ENCODE measurements at places on chromosomes 7 and 10.

GRCh38 chr10:69864321-69864720, 62.6 kb downstream of the COL13A1 start:
- peak; percentile 51 for DNase-seq

- peak; percentile 16 for DNase-seq
Measured at GRCh38 chr7:69934144-69934903, 336.0 kb downstream of the AUTS2 start.

GRCh38 chr10:122363311-122363710, 11.2 kb upstream of the PLEKHA1 start:
- no peak for DNase-seq

DNA sequence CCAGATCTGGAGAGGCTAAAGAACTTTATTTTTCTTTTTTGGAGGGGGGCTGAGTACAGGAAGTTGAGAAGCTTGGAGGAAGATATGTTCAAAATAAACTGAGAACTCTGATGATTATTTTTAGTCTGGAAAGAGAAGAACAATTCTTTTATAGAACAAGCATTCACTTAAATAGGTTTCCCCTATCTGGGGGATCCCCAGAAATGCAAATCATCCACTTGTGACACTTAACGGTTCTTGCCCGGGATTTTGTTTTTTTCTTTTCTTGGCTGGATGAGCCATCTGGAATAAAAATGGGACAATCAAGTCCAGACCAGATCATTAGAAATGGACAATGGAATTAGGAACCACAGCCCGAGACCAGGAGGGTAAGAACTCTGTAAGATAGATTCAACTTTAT, 95.9 kb upstream of the EGR2 start:
- DNase-seq = no peak

GRCh38 chr7:104857458-104858425, 156.3 kb upstream of the KMT2E start:
- DNase-seq = no peak

DNA sequence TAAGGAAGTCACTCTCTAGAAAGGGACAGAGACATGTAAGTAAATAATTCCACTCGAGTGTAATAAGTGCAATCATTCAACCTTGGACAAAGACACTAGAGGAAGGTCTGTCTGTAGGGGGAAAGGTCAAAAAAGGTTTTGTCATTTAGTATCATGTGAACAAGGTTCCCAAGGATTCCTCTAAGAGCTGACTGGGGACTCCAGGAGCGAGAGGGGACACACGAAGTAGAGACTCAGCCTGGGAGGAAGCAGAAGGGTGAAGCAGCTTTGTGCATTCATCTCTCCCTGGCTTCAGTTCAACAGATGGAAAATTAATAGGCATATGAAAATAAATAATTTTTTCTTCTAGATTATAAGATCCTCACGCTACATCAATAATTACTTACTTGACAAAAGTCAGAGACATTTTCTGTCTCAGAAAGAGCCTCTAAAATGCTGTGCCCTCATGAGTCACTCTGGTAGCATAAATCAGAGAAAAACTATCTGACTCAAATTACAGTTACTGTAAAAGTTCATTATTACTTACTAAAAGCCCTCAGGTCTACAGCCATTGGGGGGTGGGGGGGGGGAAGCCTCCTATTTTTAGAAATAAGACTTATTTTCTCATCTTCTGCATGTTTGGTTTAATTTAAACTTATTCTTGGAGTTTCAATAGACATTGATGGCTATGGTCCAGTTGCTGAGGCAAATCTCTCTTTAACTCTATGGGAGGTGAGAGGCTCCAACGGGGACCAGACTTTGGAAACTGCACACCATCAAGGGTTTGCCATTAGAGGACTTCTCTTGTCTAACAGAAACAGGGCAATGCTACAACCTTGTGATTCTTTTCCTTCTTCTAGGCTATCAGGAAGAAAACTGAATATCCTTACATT, 275.1 kb upstream of the KLF14 start:
- peak; percentile 61 for DNase-seq

DNA sequence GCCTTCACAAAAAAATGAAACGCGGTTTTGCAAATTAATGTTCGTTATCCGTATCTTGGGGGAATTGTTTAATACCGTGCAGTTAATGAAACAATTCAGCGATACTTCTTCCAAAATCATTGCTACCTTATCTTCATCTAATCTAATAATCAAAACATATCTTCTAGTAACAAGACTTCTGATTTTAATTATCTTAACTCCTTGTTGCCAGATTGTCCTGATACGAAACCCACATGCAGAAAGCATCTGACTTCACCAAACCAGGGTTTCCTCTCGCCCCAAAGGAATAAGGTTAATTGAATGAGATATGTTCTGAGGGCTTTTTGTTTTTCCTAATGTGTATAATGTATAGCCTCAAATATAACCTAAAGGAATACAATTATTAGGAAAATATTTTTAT, 105.2 kb upstream of the SH2B2 start:
- DNase-seq = no peak

DNA sequence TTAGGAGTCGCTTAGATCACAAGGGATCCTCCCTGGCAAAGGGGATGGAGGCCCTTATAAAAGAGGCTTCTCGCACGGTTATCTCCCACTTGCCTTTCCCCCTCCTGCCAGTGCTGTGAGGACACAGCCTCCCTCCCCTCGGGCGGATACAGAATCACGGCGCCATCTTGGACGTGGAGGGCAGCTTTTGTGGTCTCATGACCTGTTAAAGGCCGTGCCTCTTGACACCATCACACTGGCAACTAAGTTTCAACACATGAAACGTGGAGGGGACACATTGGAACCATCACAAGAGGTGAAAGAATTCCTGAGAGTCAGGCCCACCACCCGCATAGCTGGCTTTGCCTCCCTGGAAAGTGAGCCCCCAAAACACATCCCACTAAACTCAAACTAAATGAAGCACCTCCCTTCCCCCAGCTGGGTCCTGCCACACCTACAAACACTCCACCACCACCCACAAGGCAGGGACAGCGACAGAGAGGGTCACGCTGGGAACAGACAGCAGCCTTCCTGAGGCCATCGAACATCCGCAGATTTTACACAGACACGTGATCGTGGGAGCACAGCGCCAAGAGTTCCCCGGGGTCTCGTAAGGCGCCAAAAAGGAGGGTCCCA, 110.6 kb downstream of the TCERG1L start:
- no peak for DNase-seq

GRCh38 chr7:44224974-44225565, 24.3 kb downstream of the YKT6 start:
- DNase-seq = no peak

GRCh38 chr10:5817322-5818047, 4.3 kb upstream of the GDI2 start:
- no peak for DNase-seq

DNA sequence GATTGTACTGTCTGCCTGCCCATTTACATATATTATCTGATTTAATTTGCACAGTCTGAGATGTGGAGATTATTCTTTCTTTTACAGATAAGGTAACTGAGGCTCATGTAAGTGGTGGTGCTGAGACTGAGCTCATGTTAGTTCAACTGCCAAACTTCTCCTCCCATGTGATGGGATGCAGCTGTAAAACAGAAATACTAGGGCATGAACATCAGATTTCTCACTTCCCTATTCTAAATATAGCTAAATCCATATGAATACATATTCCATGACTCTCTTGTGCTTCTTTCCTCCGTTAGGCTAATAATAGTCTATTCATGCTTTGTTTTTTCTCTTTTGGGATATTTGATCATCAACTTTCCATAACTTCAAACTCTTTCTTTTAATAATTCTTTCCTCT, 84.7 kb downstream of the PTPRZ1 start:
- DNase-seq = no peak

DNA sequence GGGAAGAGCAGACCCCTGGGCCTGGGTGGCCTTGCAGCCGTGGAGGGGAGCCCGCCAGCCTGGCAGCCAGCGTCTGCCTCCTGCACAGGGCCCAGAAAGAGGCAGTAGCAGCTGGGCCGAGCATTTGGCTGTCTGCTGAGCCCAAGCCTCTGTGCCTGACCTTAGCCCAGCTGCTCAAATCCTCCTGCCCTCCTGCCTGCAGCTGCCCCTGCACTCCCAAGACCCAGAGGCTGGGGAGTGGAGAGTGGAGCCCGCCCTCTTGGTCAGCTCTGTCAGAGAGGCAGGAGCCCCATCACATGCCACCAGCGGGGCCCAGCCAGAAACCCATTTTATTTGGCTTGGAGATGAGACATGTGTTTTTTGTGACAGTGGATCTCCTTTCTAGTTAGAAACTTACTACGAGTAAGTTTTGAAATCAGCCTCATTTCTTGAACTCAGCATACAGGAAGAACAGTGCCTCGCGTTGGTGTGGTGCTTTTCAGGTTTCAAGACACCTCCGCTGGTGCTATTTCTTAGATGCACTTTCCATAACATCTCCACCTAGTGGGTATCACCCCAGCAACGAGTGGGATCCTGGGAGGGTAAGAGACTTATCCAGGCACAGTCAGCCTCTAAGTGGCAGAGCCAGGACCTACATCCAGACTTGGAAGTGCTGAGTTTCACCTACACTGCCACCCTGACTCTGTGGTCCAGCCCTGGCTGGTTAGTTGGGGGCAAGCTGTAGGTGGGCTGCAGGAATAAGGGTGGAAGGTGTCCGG, 477.1 kb downstream of the RPS24 start:
- DNase-seq = peak; percentile 59

- DNase-seq = no peak
Measured at GRCh38 chr7:139647814-139648390, 124.4 kb downstream of the CLEC2L start.

DNA sequence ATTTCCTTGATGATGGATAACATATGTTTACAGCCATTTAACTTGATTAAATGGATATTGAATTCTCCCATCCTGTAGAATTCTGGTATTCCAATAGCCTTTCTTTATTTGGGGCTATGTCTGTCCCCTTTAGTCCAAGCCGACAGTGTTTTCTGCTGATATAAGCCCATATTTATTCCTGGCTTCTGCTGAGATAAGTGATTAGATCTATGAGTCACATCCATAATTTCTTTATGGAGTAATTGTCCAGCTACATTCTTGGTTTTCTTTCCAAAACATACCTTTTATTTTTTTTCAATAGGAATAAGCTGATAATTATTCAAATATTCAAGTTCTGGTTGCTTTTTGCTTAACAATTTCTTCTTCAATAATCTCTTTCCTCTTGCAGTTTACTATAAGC, 106.7 kb downstream of the NRG3 start:
- no peak for DNase-seq

GRCh38 chr7:152142976-152143595, 117.6 kb downstream of the GALNT11 start:
- peak; percentile 2 for DNase-seq

Data from umbilical cord (tissue), 2 donors.